ENCODE measurements at places on chromosomes 16 and 17.

- DNase-seq, result no peak
These were observed 460 bp downstream of the ELOB start for GRCh38 chr16:2776500-2777139.

DNA sequence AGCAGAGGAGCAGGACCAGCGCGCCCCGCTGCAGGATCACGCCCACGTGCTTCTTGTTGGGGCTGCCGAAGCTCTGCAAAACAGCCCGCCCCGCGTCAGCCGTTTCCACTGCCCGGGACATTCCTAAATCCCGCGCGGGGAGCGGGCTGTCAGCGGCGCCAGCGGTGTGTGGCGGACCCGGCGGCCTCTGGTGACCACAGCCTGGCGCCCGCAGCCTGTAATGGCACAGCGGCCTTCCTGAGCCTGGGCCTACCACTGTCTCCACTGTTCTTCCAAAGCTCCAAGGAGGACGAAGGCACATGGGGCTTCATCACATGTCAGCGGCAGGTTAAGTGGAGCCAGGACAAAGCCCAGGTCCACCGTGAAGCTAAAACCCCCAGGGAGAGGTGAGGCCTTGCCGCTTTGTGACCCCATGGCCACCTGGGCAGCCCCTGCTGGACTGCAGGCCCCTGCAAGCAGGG lies 2.5 kb downstream of the SLC47A2 start:
- no peak for DNase-seq

GRCh38 chr16:22126037-22126558 lies 33.8 kb downstream of the VWA3A start:
- DNase-seq, result no peak

GRCh38 chr16:86286991-86287663 lies 223.2 kb upstream of the FOXF1 start:
- DNase-seq, result no peak

GRCh38 chr16:57131351-57131970 lies 39.1 kb downstream of the CPNE2 start:
- no peak for DNase-seq

DNA sequence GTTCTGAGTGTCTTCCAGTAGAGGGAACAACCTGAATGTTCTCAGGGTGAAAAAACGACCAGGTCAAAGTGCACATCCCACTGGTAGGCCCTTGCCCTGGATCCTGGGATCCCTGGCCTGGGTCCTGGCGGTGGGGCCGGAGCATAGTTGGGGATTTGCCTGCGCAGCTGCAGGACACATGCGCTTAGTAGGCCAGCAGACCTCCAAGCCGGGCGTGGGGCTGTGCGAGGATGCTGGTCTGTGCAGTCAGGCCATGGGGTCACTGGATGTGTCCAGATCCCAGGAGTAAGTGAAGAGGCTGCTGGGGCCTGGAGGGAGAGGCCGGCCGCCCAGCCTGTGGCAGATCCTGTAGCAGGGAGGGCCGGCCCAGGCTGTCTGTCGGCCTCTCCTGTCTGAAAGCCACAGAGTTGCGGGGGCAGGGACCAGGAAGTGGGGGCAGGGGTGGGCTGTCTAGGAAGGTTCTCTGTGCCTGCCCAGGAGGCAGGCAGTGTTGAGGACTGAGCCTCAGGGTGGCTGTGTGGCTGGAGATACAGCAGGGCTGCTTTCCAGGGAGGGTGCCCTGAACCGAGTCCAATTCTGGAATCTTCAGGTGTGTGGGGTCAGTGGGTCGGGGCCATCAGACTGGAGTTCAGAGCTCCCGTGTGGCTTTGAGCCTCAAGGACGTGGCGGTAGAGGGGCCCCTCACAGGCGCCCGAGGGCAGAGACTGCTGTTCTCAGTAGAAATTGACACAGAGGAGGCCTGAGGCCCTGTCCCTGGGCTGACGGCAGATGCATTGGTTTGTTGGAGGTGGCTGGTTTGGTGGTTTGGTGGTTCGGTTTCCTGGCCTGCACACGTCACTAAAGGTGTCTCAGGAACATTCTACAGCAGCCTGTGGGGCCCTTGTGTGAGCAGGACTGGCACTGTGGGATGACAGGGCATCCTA lies 17.2 kb upstream of the NUDT16L1 start:
- DNase-seq, result no peak

DNA sequence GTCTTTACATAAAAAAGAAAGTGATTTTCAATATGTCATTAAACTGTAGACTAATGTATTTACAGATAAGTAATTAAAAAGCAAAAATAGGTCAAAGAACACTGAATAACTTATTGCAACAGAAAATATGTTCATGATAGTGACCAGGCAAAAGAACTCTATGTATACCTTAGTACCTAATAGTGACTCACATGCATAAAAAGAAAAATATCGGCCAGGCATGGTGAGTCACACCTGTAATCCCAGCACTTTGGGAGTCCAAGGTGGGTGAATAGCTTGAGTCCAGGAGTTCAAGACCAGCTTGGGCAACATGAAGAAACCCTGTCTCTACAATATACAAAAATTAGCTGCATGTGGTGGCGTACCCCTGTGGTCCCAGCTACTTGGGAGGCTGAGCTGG lies 33.0 kb upstream of the TOM1L1 start:
- no peak for DNase-seq

DNA sequence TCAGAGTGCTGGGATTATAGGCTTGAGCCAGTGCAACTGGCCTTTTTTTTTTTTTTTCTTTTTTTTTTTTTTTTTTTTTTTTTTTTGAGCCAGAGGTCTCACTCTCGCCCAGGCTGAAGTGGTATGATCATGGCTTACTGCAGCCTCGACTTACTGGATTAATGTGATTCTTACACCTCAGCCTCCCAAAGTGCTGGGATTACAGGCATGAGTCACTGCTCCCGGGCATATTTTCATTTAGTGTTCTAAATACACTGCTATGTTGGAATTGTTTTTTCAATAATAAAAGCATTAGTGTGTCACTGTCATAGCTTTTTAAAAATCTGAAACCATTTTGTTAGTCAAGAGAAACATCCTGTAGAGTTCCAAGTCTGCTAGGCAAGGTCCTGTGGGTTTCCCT lies 40.3 kb downstream of the NDE1 start:
- no peak for DNase-seq

GRCh38 chr16:57028086-57028485 lies 38.7 kb downstream of the NLRC5 start:
- no peak for DNase-seq

DNA sequence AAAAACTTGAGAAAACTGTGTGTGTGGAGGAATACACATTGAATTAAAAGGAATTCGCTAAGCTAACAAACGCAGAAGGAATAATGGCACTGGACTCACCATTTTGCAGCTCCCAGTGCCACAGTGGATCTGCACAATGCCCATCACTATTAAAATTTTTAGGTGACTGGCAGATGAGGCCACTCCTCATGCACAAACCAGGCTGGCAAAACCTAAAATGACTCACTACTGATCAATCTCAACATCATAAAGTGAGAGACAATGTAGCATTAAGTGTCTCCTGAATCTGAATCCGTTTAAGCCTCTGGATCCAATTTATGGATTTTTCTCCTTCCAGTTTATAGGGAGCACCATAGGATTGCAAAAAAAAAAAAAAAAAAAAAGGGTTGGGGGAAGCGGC lies 20.6 kb downstream of the MYH10 start:
- DNase-seq, result no peak

- no peak for DNase-seq
These were observed 12.4 kb downstream of the IRF8 start for GRCh38 chr16:85911251-85911930.

DNA sequence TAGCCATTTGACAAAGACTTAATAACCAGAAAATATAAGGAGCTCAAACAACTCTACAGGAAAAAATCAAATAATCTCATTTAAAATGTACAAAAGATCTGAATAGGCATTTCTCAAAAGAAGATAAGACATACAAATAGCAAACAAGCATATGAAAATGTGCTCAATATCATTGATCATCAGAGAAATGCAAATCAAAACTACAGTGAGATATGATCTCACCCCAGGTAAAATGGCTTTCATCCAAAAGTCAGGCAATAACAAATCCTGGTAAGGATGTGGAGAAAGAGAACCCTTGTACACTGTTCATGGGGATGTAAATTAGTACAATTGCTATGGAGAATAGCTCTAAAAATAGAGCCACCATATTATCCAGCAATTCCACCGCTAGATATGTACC lies 43.1 kb downstream of the HSD17B2 start:
- DNase-seq, result no peak

DNA sequence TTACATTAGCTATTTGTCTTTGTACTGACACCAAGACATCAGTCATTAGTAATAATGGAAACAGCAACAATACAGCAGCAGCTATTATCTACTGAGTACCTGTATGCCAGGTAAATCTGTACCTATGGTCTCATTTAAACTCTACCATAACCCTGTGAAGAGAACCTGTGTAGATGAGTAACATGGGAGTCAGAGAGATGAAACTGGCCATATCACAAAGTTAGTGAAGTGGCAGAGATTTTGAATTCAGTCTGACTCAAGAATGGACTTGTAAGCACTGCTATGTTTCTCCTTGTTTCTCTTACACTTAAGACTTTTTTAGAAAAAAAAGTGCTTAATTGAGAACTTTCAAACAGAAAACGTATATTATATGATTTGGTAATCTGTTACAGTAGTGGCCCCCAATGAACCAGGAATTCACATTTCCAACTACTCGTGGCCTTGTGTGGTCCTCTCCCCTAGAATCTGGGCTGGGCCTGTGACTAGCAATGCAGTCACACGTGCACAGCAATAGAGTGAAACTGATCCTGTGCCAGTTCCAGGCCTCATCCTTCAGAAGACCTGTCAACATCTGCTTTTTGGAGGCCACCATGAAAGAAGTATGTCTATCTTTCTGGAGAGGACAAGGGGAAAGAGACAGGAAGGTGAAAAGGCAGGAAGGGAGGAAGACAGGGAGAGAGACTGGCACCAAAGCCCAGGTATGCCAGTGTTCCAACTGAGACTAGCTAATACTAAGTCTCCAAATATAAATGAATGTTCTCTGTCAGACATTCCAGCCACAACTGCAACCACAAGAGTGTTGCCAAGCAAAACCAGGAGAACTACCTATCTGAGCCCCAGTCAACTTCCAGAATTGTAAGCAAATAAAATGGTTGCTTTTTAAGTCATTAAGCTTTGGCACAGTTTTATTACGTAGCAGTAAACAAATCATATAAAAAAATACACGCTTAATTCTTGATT lies 12.0 kb downstream of the CRLF3 start:
- no peak for DNase-seq

DNA sequence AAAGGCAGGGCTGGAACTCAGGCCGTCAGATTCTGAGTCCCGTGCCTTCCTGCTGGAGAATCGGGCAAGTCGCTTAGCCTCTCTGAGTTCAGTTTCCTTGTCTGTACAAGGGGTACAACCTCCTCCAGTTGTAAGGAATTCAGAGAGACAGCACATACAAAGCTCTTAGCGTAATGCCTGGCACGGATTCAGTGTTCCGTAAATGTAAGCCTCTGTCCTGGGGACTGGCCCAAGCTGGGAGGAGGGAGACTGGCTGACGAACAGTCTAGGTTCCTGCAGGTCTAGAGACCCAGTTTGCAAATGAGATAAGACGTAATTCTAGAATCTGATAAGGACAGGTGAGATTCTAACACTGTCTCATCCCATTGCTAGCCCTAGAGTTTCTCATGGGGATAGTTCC lies 9.9 kb downstream of the METTL22 start:
- no peak for DNase-seq

DNA sequence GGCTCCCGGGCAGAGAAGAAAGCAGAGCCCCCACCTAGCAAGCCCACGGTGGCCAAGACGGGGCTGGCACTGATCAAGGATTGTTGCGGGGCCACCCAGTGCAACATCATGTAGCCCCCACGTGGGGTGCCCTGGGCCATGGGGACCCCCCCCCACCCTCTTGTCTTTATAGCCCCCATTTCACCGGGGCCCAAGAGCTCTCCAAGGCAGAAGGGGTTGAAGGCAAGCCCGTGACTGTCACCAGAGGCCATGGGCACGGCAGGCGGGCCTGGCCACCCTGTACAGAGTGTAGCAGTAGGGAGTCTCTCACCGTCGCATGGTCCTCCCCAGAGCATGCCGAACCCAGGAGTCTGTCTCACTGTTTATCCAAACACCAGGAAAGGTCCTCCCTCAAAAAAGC lies 56.2 kb downstream of the MARF1 start:
- no peak for DNase-seq

- peak; percentile 61 for DNase-seq
These were observed 1.2 kb upstream of the HEXIM1 start for GRCh38 chr17:45146890-45147580.

GRCh38 chr17:58531661-58532554 lies 17.5 kb upstream of the MTMR4 start:
- no peak for DNase-seq

DNA sequence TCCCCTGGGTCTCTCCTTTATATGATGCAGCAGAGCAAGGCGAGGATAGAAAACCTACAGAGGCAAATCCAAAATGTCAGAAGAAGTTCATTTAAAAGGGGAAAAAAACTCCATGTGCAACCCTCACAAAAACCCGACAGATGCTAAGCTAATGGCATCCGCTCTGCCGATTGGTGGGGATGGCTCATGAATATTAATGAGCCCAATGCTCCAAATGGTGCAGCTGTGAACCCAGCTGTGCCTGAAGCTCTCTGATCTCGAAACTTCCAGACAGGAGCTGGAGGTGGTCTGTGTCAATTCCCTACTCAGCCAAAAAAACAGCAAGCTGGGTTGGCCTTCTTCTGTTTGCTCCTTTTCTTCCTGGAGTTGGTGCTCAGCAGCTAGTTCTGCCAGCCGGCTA lies 15.5 kb downstream of the SNX11 start:
- no peak for DNase-seq

- no peak for DNase-seq
These were observed 696.9 kb downstream of the KCNJ2 start for GRCh38 chr17:70865993-70866804.

GRCh38 chr17:27882162-27882840 lies 10.9 kb downstream of the LYRM9 start:
- DNase-seq, result no peak

DNA sequence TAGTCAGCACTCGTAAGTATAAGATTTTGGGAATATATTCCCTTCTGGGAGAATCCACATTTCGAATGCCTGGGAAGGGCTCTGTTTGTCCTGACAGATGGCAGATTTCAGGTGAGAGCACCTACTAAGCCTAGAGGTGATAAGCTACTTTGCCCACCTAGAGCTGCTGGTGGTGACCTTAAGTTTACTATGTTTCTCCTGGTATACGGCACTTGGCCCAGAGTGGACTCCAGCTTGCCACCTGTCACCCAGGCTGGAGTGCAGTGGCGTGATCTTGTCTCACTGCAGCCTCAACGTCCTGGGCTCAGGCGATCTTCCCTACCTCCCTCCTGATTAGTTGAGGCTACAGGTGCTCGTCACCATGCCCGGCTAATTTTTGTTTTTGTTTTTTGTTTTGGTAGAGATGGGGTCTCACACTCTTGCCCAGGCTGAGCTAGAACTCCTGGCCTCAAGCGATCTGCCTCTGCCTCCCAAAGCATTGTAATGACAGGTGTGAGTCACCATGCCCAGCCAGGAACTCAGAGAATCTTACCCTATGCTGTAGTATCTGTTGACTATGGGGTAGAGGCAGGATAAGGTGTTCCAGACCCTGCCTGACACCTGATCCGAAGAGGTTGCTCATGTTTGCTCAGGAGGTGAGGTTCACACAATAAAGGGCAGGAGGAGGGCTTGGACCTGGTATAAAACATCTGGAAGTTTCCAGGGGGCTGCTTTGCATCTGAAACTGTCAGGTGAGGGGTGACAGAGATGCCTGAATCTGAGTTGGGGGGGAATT lies at the start of gene ZG16:
Gene ZG16, plus strand, starts transcription at position 681 of the 775 bp plus-strand sequence. CDS start 1,011 bp downstream, outside the sequence.
- DNase-seq, result no peak
